ENCODE measurements at places on chromosomes 2 and 18.

DNA sequence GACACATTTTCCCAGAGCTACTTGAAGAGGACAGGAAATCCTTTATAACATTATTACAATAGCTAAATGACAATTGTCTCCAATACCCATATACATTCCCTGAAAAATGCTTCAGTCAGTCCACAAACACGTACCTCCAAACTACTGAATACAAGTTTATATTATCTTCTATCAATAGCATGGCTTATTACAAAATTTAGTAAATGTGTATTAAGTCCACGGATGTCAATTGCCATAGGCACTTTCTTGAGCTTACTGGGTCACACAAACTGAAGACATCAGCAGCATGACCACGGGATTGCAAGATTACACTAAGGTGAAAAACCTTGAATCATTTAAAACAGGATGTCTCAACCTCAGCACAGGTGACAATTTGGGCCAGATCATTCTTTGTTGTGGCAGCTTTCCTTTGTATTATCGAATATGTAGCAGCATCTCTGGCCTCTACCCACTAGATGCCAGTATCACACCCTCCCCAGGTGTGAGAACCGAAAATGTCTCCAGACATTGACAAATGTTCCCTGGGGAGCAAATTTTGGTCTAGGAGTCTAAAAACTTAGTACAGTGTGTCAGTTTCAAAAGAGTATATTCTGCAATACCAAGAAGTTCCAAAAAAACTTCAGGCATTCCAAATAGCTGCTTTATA, 1.4 kb downstream of the MBD2 start:
- no peak for DNase-seq

- DNase-seq: no peak
Observed at GRCh38 chr2:14082640-14083039, 549.9 kb upstream of the LRATD1 start.

DNA sequence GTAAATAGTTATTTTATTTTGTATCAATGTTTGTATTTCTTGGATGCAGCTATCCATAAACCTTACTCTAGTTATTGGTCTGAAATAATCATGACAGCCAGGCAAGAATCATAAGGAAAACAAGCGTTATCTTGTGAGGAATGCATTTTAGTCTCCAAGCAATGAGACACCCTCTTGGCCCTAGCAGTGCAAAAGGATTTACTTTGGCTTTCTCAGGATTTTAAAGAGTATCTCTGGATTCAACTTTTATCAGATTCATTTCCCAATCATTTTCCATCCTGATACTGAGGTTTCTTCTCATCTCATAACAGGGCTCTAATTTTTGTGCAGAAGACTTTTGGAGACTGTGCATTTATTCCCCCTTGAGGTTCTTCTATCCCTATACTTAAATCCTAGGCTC, 480.8 kb downstream of the TMX3 start:
- DNase-seq: no peak

DNA sequence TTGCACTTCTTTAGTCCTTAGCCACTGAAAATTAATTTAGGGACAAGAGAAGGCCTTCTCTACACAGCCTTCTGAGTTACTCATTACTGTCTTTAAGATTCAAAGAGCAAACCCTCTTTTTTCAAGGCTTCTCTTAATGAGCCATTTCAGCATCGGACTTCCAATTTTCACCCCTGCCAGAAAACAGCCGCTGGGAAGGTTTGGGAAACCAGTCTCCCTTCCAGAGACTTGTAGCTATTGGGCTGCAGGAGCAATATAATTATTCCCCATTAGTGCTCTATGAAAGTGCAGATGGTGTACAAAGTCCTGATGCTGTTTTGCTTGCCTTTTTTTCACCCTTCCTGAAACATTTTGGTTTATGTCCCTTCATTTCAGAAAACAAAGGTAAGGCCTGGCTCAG, 79.3 kb downstream of the GPR39 start:
- no peak for DNase-seq

DNA sequence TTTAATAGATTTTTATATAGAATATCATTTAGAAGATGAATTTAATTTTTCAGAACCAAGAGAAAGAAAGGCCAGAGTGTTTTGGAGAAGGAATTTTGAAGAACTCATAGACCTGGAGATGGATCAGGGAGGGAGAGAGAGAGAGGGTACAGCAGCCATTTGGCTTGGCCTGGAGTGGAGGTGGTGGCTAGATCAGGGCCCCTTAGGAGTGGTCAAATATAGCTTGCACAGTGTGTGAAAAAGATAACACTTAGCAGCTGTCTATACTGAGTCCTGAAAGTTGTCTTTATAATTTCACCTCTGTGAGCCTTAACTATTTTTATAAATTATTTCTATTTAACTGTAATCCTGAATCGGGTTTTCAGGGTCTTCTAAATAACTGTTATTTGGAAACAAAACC, 38.8 kb upstream of the ACYP2 start:
- no peak for DNase-seq

DNA sequence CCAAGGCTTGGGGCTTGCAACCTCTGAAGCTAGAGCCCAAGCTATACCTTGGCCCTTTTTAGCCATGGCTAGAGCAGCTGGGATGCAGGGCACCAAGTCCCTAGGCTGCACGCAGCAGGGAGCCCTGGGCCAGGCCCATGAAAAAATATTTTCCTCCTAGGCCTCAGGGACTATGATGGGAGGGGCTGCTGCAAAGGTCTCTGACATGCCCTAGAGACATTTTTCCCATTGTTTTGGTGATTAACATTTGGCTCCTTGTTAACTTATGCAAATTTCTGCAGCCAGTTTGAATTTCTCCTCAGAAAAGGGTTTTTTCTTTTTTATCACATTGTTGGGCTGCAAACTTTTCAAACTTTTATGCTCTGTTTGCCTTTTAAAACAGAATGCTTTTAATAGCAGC, 56.9 kb upstream of the LHCGR start:
- DNase-seq: no peak

- DNase-seq: no peak
Observed at GRCh38 chr18:55337908-55338521, 250.0 kb downstream of the TCF4 start.

DNA sequence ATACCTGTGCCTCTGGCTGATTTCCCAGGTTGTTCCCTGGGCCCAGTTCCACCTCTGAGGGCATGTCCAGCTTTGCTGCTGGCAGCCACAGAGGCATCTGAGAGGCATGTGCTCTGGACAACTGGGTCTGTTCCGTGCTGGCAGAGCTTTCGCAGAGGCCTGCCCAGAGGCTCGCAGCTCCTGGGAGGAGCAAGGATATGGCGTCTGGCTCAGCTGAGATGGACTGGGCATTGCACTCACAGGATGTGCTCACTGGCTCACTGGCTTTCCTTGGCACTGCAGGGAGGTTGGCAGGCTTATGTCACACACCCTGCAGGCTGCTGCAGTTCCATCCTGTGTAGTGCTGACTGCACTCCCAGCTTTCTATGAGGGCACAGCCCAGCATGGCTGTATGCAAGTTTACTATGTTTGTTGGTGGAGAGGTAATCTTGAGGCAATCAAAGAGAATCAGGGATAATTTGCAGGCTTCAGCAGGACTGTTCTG, 172.3 kb downstream of the PRKCE start:
- DNase-seq: peak; percentile 52

- DNase-seq: no peak
Observed at GRCh38 chr2:235568431-235568830, 74.6 kb downstream of the AGAP1 start.

Data from thoracic aorta (tissue), 2 donors.